ENCODE measurements at places on chromosomes 3 and 15. TPM values are rescaled to one million over a fixed set of nuclear protein-coding genes. Genes with fewer than 3 reads are reported as not detected.
A peak's percentile ranks its signal among the peaks of the same experiment; 100 is the strongest.

GRCh38 chr15:38307861-38308641 lies 55.4 kb downstream of the SPRED1 start:
- no peak for DNase-seq

DNA sequence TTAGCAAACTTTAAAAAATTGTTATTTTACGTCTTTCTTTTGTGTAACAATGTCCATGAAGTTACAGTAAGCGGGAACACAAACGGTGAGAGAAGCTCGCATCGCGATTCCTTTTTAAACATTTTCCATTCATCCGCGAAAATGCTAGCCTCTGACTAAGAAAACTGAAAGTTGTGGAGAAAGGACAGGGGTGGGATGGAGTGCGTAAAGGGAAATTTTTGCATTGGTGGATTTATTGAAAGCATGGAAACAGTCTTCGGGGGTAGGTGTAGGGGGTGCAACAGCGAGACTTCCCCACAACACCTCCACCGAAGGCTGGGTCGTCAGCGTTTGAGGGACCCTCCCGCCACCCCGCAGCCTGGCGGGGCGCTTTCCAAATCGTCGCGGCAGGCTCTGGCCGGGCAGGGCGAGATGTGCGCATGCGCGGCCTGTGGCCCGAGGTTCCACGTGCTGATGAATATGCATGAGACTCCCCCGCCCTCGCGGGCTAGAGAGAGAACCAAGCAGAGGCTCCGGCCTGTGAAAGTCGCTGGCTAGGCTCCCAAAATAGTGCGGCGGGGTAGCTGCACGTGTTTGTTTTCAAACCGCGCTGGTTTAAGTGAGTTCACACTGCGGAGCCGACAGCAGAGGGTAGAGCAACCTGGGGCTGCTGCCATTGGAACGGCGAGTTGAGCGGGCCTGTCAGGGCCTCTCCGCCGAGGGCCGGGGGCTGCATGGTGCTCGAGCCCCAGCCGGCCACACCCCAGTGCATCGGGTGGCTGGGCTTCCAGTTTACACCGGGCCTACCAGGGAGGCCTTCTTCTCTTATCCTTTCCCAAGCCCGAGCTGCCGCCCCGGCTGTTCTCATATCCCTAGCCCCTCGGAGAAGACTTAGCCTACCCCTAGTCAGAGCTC lies 9.9 kb downstream of the ZIC1 start:
- DNase-seq: peak; percentile 15

DNA sequence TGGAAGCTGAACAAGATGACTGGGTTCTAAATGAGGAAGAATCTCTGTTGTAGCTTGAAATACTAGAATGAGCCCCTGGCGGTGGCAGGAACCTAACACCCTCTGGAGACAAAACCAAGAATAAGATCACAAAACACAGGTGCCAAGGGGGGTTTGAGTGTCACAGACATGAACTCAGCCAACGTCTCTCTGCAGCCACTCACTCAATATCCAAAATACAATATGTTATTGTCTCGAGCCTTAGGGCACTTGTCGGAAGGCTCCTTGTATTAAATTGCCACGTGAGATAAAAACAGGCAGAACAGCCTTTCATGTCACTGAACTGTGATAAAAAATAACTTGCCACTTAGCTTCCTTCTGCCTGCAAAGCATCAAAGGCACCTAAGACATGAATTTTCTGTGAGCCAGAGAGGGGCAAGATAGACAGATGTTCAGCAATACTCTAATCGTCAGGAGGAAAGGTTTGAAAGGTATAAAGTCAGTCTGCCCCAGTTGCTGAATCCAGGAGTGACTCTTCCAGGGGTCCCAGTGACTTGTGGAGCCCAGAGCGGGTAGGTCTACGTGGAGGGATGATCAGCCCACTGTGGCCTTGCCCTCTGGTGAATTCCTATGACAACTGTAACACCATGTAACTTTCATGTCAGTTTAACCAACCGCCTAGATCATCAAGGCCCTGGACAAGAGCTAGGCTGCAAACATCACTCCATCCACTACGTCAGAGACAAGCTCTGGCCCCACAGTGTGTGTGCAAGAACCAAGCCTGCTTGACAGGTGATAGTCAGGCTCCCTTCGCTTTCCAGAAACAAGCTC lies 165.2 kb downstream of the OSBPL10 start:
- no peak for DNase-seq

DNA sequence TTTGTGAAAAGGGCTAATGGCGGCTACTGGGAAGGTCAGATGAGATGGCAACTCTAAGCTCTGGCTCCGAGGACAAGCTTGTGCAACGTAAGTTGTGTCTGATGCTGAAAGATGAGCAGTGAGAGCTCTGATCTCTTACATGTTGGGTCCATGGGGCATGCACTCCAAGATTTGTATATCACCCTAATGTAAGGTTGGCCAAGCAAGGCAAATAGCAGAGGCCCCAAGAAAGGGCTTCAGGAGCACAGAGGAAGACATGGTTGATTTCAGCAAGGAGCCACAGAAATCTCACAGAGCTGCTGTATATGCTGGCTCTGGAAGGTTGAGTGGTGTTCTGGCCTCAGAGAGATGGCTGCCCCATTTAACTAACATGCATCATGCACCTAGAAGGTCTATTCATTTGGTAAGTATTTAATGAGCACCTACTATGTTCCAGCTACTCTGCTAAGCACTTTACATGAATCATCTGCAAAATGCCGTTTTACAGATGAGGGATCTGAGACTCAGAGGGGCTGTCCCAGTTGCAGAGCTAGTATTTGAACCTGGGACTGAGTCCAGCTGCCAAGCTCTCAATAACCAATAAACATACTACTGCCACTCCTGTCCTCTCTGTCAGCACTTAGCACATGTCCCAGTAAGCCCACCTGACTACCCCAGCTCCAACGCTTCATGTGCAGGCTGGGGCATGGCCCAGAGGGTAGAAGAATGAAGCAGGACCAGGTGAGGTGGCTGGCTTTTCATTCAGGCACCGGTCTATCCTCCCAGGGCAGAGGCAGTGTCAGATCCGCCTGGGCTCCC lies 27.8 kb upstream of the ATP2B2 start:
- no peak for DNase-seq

LOXL1 gene
- 148 TPM for total RNA-seq

- no peak for DNase-seq
Observed at GRCh38 chr3:22012471-22012870, 261.5 kb upstream of the ZNF385D start.

DNA sequence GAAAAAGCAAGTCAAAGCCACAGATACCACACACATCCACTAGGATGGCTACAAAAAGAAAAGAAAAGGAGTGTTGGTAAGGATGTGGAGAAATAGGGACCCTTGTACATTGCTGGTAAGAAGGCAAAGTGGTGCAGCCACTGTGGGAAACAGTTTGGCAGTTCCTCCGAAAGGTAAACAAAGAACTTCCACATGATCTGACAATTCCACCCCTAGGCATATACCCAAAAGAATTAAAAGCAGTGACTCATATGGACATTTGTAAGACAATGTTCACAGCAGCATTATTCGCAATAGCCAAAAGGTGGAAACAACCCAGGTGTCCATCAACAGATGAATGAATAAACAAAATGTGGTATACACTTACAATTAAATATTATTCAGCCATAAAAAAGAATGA lies 22.2 kb upstream of the GMPPB start:
- peak; percentile 72 for DNase-seq

MAP1A gene
- 47.2 TPM for total RNA-seq

- peak; percentile 6 for DNase-seq
Observed at GRCh38 chr3:168914662-168915061, 748.9 kb downstream of the MECOM start.

DNA sequence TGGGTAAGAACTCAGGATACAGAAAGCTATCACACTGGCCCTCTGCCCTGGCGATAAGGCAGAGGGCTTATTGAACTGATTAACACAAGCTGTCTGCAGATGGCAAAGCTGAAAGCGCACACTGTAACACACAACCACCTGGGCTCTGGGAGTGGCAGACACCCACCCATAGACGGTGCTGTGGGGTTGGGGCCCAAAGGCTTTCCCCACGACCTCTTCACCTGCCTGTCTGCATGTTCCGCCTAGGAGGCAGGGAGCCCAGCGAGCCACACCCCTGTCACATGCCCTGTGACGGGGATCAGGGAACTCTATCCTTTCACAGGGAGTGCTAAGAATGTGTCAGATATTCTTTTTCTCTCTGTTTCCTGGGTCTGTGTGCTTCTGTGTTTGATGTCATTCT lies 12.1 kb upstream of the TFG start:
- DNase-seq: no peak

- peak; percentile 33 for DNase-seq
Observed at GRCh38 chr3:107523539-107524325, 970 bp downstream of the BBX start.

DNA sequence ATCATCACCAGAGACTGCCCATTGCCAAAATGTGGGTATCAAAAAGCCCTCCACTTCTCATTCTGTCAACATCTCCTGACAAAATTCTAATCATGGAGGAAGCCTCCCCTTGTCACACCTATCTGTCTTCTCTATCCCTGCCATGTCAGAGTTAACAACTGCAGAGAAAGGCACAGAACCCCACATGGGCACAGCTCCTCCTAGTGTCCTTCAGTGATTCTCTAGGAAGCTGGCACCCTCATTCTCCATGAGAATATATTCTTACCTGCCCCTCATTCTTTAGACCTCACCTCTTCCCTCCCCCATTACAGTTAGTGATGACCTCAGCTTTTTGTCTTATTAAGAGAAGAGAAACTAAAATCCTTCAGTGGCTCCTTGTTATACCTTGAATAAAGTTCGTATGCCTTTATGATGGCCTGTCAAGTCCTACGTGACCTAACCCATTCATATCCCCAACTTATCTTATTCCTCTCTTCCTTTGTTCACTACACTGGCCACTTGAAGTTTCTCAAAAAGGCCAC lies 44.6 kb downstream of the NME9 start:
- DNase-seq: no peak

DNA sequence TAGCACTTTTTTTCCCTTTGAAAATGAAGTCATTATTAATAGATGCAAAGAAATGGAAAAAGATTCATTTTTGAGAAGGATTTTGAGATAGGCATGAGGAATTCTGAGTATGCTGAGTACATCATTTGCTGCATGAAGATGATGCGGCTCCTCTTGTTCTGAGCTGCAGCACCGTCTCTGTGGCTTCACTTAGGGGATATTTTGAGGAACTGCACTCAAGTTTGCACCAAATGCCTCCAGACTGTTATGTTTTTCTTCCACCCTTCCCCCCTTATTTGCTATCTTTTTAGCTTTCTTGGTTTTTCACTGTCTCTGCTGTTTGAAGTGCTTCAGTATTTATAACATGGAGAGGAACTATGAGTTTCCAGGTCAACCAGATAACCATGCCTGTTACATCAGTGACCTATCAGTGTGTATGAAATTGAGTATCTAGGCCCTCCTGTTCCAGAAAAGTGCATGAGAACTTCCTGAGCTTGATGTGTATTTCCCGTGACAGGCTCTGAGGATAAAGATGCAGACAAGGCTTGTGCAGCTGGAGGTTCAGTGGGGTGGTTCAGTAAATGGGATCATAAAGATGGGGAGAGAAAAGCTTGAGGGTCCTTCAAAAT lies 128.7 kb downstream of the PDCD6IP start:
- no peak for DNase-seq

DNA sequence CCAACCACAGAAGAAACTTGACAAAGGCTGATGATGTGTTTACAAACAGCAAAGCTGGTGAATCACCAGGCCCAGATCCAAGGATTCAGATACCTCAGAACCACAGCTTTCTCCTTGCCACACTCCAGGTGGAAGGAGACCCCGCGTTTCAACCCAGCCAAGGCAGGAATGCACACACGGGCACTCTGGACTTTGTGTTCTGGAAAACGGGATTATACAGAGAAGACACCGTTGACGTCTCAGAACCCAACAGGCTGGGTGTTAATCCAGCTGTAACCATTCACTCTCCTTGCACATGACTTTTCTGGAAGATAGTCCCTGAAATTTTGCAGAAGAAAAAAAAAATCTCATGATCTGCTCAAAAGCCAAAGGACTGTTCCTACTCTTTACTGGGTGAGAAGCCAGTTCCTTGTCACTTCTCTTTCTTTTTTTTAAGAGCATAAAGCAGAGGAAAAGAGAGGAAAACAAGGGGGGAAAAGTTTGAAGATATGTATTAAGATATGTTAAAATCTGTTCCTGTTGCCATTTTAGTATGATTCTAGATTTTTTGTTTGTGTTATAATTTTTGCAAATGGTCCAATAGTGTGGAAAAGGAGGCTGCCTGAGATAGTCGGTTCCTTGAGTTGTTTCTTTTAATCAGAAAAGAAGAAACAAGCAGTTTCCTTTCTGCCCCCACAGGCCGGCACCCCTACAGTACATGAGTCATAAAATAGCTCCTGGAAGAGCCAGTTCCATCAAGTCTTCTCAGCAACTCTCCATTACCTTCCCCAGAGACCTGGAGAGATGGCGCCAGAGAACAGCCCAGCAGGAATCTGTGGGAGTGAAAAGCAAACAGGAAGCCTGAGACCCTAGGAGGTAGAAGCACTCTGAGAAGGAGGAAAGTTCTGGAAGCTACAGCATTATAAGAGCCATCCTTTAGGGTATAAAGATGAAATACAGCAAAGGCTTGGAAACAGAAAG lies 73.1 kb downstream of the RORA start:
- DNase-seq: no peak

DNA sequence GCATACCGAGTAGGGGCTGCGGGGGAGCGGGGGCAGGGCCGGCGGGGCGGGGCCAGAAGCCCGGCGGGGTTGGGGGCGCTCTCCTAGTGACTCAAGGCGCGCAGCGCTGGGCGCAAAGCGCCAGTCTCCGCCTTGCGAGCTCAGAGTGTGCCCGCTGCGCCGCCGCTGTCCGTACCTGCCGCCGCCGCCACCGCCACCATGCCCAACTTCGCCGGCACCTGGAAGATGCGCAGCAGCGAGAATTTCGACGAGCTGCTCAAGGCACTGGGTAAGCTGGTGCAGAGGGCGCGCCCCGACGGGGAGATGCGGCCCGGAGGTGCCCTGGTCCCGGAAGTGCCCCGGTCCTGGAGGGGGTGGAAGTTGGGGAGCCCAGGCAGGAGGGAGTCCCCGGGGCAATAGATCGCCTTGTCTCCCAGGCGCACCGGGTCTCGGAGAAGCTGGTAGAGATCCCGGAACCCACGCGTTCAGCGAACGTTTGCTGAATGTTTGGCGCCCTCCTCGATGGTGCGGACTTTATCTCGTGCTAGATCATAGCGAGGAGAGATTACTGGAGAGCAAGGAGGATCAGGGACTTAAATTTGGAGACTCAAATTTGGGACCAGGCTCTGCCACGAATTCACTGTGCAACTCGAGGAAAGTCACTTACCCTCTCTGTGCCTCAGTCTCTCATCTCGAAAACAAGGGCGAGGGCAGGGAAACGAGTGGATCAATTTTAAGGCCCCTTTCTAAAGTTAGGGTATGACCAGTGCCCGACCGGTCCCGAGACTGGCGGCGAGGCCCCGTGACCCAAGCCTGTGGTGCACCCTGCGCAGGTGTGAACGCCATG lies at the start of gene CRABP1:
TSS of gene CRABP1 (plus strand) at position 123 of the 826 bp plus-strand sequence. CDS start at position 199, 76 bp downstream.
- no peak for DNase-seq

All from IMR-90 (cell line).